ENCODE measurements at places on chromosomes 12 and 14.

DNA sequence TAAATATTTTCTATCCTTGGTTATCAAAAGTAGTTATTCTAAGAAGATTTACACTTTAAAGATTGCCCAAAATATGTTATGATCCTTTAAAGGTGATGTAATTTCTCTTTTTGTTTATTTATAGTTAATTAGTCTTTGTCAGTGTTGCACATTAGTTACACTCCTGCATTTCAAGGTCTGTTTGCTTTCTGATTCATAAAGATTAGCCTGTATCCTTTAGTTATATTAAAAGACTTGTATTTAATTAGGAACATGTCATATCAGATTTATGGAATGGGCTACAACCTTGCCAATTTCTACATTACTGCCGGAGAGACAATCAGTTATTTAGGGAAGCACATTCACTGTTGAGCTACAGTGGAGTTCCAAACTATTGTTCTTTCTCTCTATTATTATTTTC, 3.5 kb downstream of the EPYC start:
- DNase-seq, result no peak

- no peak for DNase-seq
Observed at GRCh38 chr12:49730568-49731101, 10.7 kb upstream of the TMBIM6 start.

GRCh38 chr14:104119119-104119487, 19.3 kb upstream of the KIF26A start:
- no peak for DNase-seq

DNA sequence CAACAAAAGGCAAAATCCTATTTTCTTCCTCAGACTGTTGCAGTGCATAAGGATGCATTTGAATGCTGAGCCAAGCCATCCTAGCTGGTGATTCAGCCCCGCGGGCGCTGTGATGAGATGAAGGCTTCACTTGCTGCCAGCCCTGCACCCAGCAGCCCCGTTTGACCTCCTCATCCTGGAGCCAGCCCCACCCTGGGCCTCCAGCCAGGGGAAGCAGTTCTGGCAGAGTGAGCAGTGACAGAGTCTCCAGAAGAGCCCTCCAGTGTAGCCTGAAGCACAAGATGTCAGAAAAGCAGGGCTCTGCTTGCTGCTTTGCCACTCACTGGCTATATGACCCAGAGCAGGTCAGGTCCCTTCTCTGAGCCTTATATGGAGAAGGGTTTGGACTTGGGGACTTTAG, 96.2 kb upstream of the HSPB8 start:
- DNase-seq, result no peak

DNA sequence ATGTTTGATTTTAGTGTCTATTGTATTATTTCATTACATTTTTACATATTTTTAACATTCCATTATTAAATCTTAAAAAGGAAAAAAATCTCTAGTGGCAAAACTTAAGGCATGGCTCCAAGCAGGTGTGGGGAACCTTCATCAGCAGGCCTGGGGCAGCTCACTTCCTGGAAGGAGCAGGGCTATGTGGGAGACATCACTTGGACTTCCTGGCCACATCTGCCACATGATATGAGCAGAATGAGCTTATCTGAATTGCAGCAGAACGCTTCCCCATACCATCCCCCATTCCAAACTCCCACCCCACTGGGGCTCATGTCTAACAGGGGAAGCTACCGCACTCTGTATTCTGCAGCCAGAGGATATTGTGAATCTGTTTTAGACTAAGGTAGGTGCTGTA, 35.0 kb upstream of the KCNA1 start:
- no peak for DNase-seq

DNA sequence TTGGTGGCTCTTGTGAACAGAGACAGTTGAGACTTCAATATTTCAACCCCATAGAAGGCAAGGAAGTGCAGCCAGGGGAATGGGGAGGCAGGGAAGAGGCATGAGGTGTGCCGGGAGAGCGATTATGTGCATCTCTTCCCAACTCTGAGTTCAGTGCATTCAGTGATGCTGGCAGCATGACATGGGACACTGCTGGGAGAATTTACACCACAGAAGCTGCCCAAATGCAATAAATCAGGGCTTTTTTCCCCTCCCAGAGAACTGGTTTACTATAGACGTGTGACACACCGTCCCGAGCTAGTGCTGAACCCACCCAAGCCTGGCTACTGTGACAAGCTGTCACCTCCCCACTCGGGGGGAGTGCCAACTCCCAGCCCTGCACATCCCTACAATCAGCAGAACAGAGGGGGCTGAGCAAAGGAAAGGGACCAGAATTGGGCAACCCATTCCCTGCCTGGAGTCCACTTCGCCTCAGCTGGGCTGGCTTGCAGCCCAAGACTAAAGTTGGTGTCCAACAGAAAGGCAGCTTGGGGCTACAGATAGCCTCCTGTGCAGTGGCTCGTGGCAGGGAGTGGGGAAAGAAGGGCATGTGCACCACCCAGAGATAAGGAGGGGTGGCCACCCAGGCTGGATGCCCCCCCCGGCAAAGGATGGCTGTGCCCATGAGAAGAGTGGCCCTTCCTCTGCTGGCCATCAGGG, 16.7 kb downstream of the AHSA1 start:
- no peak for DNase-seq

- no peak for DNase-seq
Observed at GRCh38 chr14:23090254-23090636, 4.7 kb downstream of the ACIN1 start.

- DNase-seq, result no peak
Observed at GRCh38 chr12:4745249-4745648, 25.0 kb downstream of the GALNT8 start.

DNA sequence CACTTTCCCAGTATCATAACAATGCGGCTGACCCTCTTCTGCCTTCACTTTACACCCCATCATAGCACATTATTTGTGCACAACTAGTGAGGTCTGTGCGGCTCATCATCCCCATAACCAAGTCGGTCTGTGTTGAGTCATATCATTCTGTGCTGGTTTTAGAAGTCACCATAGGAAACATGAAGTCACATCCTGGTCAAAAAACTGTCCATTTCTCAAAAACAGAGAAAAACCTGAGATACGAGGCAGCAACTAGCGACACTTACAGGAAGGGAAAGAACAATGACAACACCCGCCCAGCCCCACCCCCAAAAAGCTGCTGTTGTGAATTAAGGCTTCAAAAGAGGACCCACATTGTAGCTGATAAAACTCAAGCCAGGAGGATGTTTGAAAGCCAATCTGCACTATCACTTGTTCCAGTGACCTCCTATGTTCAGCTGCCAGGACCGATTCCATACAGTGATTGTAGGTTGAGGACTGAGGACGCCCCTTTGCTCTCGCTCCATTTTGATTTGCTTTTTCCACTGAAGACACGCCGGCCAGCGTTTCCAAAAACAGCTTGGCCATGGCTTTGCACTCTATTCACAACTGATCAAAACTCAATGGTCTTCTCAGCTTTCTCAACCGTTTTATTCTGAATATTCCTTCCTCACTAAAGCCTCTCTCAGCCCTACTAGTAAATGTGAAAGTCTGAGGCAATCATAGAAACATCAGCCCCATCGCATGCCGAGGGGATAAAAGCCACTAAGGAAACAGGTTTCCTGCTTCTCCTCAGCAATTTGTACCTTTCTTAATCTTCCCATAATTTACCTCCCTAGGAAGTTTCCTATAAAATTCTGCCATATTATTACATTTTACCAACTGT, 87.5 kb downstream of the DUSP16 start:
- DNase-seq, result peak; percentile 62

DNA sequence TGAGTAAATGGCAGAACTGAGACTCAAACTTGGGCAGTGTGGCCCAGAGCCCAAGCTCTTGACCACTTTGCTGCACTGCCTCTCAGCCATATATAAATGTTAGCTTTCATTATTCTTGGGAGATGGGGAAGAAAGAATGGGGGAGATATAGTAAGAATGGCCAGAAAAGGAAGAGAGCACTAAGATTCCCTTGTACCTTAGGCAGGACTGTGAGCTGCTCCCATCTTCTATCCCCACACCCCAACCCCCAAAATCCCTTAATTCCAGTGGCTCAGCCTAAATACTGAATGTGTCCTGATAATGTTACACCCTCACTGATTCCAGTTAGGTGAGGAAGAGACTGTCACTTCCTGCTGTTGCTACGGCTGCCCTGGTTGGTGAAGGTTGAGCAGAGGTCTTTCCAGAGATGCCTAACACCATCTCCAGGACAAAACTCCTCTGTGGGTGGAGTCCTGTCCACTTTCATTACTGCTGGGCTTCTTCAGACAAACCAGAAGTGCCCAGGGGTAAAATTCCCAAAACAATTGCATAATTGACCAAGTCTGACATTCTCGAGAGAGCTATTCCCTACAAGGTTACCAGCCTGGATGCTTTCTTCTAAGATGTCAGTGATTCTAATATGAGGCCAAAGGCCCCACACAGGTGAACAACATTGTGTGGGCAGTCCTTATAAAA, 51.8 kb downstream of the GNG2 start:
- DNase-seq, result no peak

GRCh38 chr12:126518596-126519200, 1453.5 kb downstream of the AACS start:
- DNase-seq, result no peak

DNA sequence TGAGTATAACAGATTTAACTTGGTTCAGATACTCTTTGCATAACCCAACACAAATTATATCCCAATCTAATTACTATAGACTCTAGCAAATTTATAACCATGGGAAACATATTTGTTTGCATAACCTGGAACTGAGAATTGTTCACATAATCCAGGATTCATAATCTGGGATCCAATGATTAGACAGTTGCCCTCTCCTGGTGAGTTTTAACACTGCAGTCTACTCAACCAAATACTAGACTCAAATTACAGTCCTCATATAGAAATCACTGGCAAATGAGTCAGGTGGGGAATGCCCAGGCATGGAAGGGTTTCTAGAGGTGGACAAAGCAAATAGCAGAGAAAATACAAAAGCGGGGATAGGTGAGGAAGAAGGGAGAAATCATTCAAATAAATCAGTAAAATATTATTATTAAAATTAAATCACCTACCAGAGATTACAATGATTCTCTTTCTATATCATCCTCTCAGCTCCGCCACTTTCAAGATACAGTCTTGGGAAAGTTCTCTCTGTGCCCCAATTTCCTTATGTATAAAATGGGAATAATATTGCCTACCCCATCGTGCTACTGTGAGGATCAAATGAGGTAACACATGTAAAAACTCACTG, 9.4 kb downstream of the GCH1 start:
- DNase-seq, result no peak

GRCh38 chr12:116453631-116454030, 105.5 kb upstream of the MAP1LC3B2 start:
- no peak for DNase-seq

- no peak for DNase-seq
Observed at GRCh38 chr14:89507521-89507920, 90.5 kb upstream of the FOXN3 start.

- DNase-seq, result no peak
Observed at GRCh38 chr12:25424211-25424731, 128.8 kb downstream of the LMNTD1 start.

GRCh38 chr12:47088021-47088944, 8.5 kb upstream of the AMIGO2 start:
- DNase-seq, result no peak

GRCh38 chr14:73467377-73467776, 9.0 kb upstream of the NUMB start:
- DNase-seq, result no peak

GRCh38 chr14:40164083-40164482, 731.9 kb upstream of the FBXO33 start:
- no peak for DNase-seq

- no peak for DNase-seq
Observed at GRCh38 chr14:69620981-69621380, 9.6 kb downstream of the SUSD6 start.
